ENCODE measurements at places on chromosomes 6 and 20.

DNA sequence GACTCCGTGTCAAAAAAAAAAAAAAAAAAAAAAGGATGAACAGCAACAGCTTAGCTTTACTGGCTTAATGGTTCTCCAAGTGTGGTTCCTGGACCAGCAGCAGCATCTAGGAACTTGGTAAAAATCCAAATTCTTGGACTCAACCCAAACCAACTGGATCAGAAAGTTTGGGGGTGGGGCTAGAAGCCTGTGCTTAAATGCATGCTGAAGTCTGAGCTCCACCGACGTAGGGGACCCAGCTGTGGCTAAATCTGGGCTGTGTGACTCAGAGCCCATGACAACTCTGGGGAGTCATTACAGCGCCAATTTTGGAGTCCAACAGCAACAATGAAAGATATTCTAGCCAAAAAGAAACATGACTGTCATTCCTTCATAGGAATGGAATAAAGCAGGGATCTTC, 13.6 kb upstream of the CHD6 start:
- DNase-seq = no peak

DNA sequence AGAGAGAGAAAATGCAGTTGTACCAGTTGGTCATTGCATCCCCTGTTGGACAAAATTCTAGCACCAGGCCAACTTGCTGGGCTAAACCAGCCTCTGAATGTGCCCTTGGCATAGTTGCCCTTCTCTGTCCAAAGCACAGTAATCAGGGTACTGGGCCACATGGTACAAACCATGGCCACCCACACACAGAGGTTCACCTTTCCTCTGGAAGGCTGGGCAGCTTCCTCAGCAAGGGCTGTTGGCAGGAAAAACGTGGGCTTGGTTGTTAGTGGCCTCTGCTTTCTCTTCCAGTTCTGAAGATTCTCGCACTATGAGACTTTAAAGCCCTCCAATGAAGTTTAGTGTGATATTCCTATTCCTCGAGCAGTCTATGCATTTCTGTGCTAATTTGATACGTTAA, 706 bp downstream of the DDO start:
- DNase-seq = no peak

DNA sequence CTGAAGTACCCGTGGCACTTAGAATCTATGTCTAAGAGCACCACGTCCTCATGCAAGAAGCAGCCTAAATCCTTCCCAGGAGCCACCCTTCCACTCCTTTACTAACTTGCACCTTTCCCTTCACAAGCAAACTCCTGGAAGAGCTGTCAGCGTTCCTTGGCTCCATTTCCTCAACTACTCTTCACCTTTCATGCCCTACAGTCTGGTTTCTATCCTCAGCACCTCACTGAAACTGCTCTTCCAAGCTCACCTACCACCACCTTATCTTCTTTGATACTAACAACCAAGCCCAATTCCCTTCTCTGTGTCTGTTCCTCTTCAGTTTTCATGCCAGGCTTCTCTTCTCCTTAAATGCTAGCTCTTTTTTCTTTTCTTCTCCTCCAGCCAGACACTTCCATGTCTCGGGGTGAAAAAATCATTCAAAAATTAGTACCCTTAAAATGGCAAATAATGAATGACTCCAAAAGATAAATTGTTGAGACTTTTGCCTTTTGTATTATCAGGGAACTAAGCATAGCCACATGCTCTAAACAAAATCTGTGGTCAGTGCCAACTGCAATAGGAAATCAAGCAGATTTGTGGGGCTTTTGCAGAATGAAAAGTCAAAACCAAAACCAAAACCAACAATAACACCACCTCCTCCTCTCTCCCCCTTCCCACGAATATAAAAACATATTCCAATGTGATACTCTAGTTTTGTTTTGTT, 149.6 kb upstream of the KCNK16 start:
- no peak for DNase-seq

GRCh38 chr20:63409066-63409833, 48.1 kb upstream of the CHRNA4 start:
- DNase-seq = no peak

DNA sequence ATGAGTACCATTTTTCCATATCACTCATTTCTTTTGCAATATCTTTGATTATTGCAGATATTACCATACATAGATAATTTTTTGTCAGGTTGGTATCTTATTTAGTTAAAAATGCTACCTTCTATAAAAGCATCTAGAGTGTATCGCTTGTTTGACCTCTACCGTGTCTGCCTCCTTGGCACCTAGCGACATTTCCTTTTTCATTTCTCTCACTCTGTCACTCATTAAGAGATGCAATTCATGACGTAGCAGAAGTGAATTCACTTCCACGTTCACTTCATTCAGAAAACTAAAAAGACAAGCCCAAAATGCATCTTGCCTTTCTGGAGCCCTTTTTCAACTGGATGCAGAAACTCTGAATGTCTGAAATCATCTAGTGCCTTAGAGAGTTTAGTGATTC, 172.9 kb downstream of the MMS22L start:
- no peak for DNase-seq

DNA sequence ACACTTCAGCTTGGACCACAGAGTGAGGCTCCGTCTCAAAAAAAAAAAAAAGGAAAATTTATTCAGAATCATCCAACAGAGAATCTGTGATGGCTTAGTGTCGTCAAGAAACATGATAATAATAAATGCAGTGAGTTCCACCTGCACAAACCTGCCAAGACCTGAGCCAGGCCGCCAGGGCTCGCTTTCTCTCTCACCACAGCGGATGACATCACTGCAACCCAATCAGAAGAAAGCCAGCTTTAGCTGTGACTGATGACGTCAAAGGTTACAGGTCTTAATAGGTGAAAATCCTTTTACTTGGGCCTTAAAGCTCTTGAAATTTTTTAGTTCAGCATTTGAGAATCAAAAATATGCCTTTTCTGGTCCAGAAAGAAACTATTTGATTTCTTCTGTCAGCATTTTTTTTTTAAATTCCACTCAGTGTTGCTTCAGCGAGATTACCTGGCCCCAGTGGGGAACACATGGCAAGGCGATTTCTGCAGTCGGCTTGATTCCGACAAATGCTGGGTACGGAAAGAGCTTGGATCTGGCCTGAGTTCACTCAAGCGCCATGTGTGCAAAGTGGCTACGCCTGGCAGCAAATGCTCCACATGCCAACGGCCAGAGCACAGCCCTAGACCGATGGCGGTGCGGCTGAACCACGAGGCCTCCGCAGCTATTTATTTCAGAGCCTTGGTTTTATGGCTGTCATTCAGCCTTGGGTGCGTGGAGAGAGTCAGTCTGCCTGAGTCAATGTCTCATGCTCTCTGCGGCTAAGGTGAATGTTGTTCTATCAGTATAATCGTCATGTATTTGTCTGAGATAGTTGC, 105.7 kb upstream of the QKI start:
- DNase-seq = no peak

DNA sequence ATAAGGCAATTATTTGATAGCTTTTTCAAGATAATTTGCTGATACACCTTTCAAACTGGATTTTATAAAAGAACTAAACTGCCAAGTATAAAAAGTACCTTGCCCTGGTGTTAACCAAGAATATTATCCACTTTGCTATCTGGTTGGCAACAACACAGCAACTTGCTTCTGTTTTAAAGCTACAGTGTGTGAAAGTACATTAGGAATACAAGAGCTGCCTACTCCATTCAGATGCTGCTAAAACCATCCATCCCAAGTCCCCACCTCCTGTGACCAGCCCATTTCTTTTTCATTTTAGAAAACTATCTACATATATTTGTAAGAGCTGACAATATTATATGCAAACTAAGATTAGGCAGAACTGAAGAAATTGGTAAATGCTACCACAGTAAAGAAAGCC, 12.8 kb downstream of the CLDN20 start:
- no peak for DNase-seq

- DNase-seq = no peak
These were observed 34.1 kb upstream of the ARMH2 start for GRCh38 chr6:24832794-24833193.

DNA sequence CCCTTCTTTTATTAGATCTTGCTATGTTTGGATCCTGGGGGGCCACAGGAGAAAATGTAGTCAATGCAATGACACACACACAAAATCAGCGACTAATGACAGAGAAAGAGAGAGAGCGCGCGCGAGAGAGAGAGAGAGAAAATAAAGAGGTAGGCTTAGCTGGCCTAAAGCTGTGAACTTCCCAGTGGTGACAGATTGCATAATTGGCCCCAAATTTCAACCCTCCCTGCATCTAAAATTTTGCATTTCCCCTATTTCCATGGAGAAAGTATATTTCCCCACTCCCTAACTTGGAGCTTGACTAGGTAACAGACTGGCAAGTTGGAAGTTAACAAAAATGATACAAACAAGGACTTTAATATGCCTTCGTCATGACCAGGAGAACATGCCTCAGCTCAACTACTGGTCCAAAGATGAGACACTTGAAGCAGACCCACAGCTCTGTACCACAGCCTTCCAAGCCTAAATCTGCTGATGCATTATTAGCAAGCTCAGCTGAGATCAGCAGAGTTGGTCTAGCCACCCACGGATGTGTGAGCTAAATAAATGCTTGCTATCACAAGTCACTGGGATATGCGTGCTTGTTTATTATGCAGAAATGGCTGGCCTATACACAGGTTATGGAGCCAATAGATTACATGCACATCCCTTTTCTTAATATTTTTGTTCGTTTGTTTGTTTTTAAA, 118.1 kb upstream of the PRDM1 start:
- no peak for DNase-seq

DNA sequence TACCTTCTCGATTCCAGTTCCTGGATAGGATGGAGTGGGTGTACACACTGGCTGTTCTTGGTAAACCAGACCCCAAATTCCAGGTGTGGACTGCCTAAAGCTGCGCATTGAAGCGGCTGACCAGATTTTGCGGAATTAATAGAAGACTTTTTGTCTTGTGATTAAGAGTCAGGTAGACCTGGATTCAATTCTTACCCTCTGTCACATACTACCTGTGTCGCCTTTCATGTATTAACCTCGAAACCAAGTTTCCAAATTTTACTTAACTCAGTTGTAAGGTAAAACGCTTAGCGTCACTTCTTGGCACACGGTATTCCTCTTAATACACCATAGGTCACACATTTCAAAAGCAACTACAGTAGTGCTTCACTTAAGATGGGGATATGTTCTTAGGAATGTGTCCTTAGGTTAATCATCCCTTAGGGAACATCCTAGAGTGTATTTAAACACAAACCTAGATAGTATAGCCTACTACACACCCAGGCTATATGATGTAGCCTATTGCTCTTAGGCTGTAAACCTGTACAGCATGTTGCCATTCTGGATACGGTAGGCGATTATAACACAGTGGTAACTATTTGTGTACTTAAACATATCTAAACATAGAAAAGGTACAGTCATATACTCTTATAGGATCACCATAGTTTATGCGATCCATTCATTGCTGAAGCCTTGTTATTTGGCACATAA, 733 bp upstream of the GOPC start:
- no peak for DNase-seq

GRCh38 chr6:74137911-74138310, 441.9 kb downstream of the CD109 start:
- DNase-seq = no peak

GRCh38 chr6:45590226-45590625, 212.5 kb upstream of the SUPT3H start:
- no peak for DNase-seq

GRCh38 chr6:116376149-116376548, 5.4 kb downstream of the DSE start:
- DNase-seq = no peak

DNA sequence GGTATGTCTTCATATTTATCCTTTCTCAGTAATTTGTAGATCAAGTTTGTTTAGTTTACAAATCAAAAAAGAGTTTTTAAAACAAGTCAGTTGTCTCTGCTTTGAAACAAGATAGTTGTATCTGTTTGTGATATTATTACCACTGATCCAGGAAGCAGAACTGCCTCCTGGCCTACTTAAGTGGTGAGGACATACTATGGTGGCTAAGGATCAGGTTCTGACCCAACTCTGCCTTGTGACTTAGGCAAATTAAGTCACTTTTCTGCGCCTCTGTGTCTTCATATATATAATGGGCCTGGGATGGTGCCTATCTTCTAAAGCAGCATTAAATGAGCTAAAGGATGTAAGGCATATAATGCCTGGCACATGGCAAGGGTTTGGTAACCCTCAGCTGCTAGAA, 8.7 kb downstream of the ANKS1A start:
- DNase-seq = no peak

- no peak for DNase-seq
These were observed 77.0 kb upstream of the PTPN1 start for GRCh38 chr20:50433001-50433761.

DNA sequence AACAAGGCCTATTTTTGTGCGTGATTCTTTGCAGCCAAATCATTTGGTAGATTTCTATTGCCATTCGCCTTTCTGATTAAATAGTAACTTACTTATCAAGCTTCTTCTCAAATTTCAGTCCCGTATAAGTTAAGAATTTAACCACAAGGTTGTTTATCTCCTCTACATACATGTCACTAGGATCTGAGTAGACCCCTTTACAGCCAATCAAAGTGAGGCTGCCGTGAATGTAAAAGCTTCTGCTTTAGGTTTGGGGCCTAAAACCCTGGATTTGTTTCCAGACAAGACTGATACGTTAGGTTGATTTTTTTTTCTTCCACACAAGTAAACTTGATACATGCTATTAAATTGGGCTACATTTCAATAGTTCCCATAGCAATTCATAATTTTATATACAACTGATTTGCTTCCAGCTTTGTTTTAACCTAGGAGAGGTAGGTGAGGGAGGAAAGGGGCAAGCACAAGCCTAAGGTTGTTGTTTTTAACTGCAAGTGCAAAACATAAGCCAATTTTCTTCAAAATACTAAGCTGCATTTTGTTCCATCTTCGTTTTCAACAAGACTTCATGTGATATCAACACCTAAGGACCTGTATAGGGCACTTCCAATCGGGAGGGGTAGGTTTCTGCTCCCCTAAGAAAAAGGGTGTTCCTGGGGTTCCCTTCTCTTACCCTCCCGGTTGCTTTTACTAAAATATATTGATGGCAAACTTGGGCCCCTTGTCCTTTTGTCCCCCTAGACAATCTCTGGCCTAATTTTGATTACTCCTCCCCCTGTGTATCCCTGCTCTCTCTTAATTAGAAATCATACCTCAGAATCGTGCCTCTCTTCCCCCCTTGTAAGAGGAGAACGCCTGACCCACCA, 1.7 kb downstream of the RANBP9 start:
- DNase-seq = peak; percentile 21

DNA sequence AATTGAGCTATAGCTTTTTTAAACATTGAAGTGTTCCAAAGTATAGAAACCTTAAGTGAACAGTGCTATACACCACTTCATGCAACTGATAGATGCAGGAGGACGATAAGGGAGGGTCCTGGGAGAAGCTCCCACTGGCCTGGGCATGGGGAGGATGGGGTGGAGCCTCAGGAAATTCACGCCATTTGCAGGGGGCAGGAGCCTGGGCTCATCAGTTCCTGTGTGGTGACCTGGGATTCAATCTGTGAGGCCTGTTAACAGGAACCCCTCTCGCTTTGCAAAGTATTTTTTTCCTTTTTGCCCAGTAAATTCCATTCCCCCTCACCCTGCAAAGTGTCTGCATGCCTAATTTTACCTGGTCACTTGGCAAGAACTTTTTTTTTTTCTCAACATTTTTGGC, 11.0 kb upstream of the ASCC3 start:
- DNase-seq = no peak

All from NCI-H1694 treated with DMSO at 0.1 percent for 48 hours (cell line).